RWPE1 (cell line): ENCODE measurements at places on chromosomes 5 and 9.

GRCh38 chr5:62686692-62687091 is 108.1 kb downstream of the LRRC70 start:
- no peak for DNase-seq

GRCh38 chr9:130188860-130189481 is 16.8 kb downstream of the NCS1 start:
- no peak for DNase-seq

DNA sequence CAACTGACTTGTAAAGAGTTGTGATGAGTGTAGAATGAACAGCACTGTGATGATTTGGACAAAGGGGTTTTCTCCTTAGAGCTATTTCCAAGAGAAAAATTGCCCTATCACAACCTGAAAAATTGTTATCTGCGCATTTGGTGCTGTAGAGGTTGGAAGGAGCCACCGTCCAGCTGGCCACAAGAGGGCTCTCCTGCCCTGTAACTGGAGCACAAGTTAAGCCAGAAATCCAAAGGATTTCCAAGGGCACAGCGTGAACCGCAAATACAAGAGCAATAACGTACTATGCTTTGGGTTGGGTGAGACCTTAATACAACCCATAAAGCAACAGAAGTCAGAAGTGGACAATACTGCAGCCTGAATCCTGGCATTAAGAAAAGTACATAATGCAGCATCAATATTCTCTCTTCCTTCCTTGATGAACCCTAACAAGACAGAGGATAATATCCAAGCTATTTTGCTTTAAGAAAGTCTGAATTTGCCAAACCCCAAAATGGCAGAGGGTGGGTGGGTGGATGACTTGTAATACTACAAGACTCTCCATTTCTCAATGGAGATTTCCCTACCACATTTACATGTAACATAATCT is 56.8 kb upstream of the SMIM32 start:
- peak; percentile 68 for DNase-seq

DNA sequence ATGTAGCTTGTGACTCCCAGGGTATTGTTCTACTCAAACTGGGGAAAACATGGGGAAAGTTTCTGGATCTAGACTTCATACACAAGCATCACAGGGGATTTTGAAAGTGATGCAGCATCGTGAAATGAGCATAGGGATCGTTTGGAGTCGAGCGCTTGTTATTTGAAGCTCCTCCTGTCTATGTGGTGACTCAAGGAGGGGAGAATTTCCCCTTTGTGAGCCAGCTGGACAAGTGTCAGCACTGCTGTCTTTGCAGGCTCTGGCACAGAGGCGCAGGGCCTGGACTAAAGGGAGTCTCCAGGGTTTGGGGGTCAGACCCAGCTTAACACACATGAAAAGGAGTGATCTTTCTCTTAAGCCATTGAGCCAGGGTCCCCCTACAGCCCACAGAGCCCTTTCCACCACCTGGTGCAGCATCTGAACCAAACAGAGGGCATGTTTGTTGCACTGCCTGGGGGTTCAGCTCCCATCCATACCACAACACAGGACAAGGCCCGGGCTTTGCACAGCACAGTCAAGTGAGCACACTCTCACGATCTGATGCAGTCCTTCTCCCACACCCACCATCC is 51.0 kb downstream of the IRF1 start:
- peak; percentile 68 for DNase-seq

DNA sequence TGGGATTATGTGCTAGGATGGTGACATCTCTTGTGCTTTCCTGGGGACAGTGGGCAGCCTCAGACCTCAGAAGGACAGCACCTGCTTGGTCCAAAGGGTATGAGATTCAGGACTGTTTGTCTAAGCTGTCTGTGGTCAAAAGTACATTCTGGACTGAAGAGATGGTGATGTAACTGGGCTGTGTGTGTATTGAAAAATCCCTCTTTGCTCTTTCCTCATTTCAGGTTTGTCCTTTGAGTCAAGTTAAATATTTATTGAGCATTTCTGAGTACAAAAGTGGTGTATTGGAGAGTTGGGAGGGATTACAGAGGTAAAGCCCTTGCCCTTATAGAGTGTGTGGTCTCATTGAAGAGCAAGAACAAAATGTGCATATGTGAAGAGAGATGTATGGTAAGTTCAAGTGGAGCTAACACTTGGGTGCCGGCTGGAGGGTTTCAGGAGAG is 46.7 kb downstream of the RCL1 start:
- DNase-seq = no peak

DNA sequence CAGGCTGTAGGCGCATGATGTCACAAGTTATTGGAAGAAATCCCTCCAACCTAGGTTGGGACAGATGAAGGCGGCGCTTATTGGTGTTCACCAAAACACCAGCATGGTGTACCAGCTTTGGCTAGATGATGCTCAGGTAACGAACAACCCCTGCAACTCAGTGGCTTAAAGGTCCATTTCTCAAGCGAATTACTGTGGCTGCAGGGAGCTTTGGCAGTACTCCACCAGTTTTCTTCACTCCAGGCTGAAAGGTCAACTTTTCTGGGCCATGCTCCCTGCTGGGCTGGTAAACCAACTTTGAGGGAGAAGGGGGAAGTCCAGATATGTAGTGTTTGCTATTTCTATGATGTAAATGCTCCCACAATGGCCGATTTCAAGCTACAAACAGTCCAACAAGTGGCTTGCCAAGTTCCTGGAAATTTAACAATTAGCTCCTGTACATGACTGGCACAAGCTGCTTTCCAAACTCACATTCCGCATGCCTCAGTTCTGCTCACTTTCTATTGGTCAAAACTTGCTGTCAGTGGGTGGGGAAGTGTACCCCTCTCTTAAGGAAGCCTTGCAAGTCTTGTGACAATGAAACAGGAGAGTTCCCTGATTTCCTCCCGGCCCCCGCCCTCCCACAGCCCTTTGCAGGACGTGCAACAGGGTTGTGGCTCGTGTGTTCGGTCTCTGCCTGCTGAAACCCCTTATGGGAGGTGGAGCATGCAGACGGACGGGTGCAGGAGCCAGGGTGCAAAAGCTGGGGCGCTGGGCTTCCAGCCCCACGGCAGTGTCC is 588 bp upstream of the ZBED3 start:
- no peak for DNase-seq
